ENCODE measurements at places on chromosomes 11 and 22.

GRCh38 chr11:78379039-78379670, 38.5 kb downstream of the GAB2 start:
- DNase-seq = no peak
- peaks cover 10% of the 10 kb centered on the region for H3K36me3 ChIP-seq
- H3K4me3 ChIP-seq = no peak overlapping the region

DNA sequence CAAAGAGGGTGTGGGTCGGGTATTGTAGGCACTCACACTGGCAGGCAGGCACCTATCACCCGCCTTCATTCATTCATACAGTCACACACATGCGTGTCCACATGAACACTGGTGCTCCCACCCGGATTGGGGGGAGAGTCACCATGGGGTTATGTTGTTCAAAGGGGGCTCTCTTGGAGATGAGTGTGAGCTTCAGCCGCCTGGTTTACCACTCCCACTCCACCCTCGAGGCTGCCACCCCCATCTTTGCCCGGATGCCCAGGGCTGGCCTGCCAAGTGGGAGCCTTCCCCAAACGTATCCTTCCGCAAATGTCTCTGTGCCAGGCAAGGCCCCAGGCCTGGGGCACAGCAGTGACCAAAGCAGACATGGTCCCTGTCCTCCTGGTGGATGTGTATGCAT, 22.6 kb downstream of the MRGPRD start:
- peaks cover 9% of the 10 kb centered on the region for H3K4me1 ChIP-seq
- no peak overlapping the region for H3K4me3 ChIP-seq
- no peaks in the 10 kb centered on the region for H3K36me3 ChIP-seq
- H3K27ac ChIP-seq = no peak overlapping the region
- H3K27me3 ChIP-seq = no peaks in the 10 kb centered on the region

DNA sequence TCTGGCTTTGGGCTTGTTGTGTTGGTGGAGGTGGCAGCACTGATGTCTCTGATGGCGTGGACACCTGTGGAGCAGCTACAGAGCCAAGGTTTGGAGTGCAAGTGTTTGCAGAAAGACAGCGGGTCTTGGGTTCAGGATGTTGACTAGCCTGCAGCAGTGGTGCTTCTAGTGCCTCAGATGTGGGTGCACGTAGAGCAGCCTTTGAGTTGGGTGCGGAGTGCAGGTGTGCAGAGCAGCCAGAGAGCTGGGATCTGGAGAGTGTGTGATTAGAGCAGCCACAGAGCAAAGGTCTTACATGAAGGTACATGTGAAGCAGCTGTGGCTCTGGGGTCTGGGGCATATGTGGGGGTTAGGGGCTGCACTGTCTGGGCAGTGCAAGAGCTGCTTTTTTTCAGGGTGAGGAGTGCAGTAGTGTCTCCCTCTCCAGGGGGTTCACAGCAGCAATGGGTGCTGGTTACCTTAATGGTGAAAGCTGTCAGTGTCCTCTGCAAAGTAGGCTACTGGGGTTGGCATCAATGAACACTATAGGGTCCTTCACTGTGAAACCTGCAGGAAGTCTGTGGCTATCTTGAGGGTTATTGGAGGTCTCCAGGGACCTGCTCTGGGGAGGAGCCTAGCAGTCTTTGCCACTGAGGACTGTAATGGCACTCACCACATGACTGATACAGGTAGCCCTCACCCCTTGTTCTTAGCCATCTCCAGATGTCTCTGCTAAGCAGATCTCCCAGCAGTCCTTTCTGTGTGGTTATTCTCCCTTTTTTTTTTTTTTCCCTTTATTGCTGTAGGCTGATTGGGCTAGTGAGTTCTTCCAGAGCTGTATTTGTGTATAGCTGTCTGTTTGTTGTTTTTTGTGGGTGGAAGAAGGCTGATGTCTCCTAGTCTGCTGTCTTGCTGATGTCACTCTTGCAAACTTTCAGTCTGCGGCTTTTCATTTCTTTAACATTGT, 14.3 kb downstream of the BIRC2 start:
- H3K4me1 ChIP-seq = no peaks in the 10 kb centered on the region
- H3K4me3 ChIP-seq = no peak overlapping the region
- 0 out of 2 replicates have a peak overlapping the region, but pooled peaks have one; percentile 30 for H3K27ac ChIP-seq
- DNase-seq = no peak
- H3K36me3 ChIP-seq = peaks cover 52% of the 10 kb centered on the region

DNA sequence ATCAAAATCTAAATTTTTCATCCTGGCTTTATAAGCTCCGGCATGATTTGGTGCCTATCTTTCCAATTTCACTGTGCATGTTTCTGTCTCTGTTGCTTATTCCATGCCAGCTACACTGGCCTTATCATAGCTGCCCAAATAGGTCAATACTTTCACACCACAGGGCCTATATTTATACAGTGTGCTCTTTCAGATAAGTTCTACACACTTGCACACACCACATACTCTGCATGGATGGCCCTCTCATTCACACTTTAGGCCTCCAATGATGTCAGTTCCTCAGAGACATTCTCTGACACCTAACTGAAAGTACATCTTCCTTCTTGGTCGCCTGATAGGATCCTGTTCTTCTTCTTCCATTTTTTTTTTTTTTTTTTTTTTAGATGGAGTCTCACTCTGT, 7.0 kb downstream of the ALG8 start:
- peaks cover 17% of the 10 kb centered on the region for H3K36me3 ChIP-seq
- H3K27ac ChIP-seq = no peak overlapping the region
- H3K27me3 ChIP-seq = no peaks in the 10 kb centered on the region
- peaks cover under 1% of the 10 kb centered on the region for H3K4me1 ChIP-seq

Measured in WTC11 (cell line).